Fibroblast of pulmonary artery (primary cell): ENCODE measurements at places on chromosomes 5 and 9.
A peak's percentile ranks its signal among the peaks of the same experiment; 100 is the strongest.

GRCh38 chr9:4987961-4988421 is 2.9 kb downstream of the JAK2 start:
- peak; percentile 81 for DNase-seq

DNA sequence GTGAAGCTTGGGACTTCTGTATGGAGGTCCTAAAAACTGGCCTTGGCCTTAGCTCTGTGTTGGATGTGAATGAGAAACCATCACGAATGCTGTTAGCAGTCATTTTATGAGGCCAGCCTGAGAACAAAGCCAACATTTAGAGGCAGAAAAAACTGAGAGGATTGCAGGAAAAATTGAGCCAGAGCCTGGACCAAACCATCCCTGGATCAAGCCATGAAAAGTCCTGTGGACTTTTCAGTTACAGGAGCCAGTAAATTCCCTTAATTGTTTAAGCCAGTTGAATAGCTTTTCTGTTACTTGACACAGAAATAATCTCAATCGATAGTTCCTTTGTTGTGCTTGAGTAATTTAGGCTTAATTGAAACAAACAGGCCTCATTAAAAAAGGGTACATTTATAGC is 42.6 kb upstream of the SPATA31D4 start:
- DNase-seq, result no peak

DNA sequence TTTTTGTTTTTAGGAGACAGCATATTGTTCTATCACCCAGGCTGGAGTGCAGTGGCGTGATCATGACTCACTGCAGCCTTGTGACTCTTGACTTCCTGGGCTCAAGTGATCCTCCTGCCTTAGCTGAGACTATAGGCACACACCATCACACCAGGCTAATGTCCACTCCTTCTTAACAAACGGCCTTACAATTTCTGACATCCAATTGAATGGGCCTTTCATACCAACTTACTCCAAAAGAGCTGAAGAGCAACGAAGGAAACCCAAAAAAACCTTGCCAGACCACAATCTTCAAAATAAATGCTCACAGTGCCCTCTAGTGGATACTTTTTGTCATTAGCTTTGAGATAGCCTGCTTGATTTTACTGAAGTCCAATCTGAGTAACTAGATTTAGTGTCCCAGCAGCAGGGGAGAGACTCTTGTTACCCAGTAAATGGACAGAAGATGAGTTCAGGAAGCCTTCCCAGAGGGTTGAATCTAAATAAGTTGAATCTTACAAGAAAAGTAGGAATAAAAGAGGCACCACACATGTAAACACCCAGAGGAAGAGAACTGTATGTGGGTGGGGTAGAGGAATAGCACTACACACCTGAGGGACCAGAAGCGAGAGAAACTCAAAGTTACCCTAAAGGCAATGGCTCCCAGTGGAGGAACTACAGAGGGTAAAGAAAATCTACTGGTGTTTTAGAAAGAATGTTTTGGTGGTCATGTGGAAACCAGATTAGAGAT is 9.3 kb downstream of the ZNF622 start:
- peak; percentile 90 for DNase-seq

DNA sequence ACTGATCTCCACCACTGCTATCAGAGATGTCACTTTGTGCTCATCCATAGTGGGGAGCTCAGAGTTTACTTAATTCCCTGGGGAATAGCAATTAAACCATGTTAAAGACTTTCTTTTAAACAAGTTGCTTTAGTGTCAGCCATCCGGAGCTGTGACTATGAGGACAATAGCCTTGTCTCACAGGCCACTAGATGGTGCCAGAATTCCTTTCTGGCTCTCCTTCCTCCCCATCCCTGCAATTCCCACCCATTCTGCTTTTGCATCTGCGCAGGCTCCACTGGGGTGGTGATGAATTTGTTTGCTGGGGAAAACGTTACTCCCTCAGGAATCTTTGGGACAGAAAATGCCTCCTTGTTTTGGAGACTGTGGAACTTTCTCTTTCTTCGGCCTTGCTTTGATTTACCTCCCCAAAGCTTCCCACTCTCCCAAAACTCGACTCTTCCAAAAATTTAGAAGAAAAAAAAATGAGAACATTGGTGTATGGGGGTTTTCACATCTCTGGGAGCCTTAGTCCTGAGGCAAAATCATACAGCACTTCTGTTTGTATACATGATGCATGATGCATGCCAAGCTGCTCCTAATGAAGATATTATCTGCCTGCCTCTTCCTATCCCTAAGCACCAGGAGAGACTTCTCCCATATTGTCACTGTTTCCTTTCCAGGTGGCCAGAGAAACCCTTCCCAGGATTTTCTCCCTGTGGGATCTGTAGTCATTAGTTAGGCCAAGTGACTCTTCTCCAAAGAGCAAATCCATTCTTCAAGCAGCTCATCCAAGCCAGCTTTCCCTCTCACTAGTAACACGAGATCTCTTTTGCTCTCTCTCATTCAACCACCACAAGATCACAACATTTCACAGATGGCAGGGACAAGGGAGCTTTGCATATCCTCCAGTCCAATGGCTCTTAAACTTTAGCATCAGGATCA is 466.1 kb downstream of the TLR4 start:
- peak; percentile 24 for DNase-seq

DNA sequence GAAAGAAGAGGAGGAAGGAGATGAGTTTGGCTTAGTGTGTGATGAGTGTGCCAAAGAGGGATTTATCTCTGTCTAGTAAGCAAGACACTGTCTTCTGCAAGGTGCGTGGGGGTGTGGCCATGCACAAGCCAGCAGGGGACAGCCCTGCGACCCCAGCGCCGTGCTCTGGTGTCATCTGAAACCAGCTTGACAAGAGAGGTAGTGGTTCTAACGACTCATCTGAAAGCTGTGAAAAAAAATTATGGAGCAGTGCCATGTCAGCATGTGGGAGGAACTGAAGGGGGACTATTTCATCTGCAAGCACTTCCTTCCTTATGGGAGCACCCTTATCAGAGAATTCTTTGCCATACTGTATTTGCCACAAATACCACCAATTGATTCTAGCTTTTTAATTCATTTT is 398.6 kb downstream of the PSAT1 start:
- DNase-seq, result no peak
